ENCODE measurements at places on chromosomes 7 and 10.

- H3K27ac ChIP-seq: no peak overlapping the region
- no peaks in the 10 kb centered on the region for H3K4me1 ChIP-seq
- DNase-seq: peak; percentile 16
- H3K36me3 ChIP-seq: no peaks in the 10 kb centered on the region
- no peaks in the 10 kb centered on the region for H3K27me3 ChIP-seq
Observed at GRCh38 chr7:378551-379455, 88.8 kb downstream of the FOXL3 start.

- H3K4me1 ChIP-seq: no peaks in the 10 kb centered on the region
- H3K27me3 ChIP-seq: no peaks in the 10 kb centered on the region
- no peaks in the 10 kb centered on the region for H3K36me3 ChIP-seq
- H3K27ac ChIP-seq: no peak overlapping the region
- no peak overlapping the region for H3K4me3 ChIP-seq
- DNase-seq: no peak
Observed at GRCh38 chr7:106840342-106840741, 24.7 kb upstream of the PIK3CG start.

DNA sequence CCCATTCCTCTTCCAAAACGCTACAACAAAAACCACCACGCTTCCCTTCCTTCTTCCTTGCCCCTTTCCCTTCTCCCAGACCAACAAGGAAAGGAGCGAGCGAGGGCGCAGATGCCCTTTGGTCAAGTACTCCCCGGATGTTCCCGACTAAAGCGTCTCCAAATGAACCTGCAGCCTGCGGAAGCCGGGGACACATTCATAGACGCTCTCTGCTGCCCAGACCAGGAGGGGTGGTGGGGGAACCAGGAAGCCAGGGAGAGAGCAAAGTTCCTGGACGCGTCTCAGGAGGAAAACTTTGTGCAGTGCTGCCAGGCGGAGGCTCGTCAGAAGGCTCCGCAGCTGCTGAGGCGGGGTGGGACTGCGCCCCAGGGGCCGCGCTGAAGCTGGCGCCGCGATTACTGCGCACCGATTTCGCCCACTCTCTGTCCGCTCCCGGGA lies 754 bp downstream of the SEMA3D start:
- H3K36me3 ChIP-seq: no peaks in the 10 kb centered on the region
- H3K4me1 ChIP-seq: no peaks in the 10 kb centered on the region
- H3K4me3 ChIP-seq: peak overlapping the region; percentile 64
- H3K27ac ChIP-seq: peak overlapping the region; percentile 86

- no peak overlapping the region for H3K27ac ChIP-seq
- no peak for DNase-seq
- no peaks in the 10 kb centered on the region for H3K4me1 ChIP-seq
- H3K27me3 ChIP-seq: no peaks in the 10 kb centered on the region
Observed at GRCh38 chr7:44050121-44050914, 5.8 kb downstream of the DBNL start.

DNA sequence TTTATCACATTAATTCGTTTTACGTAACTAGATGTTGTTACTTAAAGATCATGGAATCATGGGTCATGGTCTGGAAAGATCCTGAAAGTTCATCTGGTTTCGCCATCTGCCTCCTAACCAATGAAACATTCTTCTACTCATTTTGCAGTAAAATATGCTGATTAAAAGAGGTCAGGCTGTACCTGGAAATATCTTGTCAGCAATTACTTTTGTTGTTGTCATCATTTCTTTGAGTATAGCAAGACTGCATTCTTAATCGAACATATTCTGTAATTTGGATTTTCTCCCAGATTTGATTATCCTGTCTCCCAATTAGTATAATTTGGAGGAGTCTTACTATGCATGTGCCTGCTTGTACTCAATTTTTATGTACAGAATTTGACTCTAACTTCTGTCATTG lies 833.7 kb downstream of the GRM8 start:
- H3K4me3 ChIP-seq: no peak overlapping the region
- no peak overlapping the region for H3K27ac ChIP-seq
- no peak for DNase-seq
- H3K4me1 ChIP-seq: no peaks in the 10 kb centered on the region

- no peaks in the 10 kb centered on the region for H3K4me1 ChIP-seq
- H3K4me3 ChIP-seq: no peak overlapping the region
- no peak overlapping the region for H3K27ac ChIP-seq
- no peaks in the 10 kb centered on the region for H3K36me3 ChIP-seq
Observed at GRCh38 chr10:44779511-44779910, 131.6 kb upstream of the TMEM72 start.

DNA sequence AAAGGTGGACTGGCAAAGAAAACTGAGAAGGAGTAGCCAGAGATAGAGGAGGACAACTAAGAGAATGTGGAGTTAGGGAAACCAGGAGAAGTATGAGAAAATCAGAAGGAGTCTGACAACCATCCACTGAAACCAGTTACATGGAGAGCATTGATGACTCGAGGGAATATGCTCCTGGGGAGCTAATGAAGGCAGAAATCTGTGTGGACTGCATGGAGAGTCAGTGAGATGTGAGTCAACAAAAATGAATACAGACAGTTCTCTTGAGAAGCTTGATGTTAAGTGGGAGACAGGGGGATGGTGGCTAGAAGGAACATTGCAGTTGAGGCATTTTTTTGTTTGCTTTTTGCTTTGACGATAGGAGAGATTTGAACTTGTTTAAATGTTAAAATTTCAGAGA lies 34.3 kb upstream of the ZNF32 start:
- no peaks in the 10 kb centered on the region for H3K27me3 ChIP-seq
- no peak overlapping the region for H3K4me3 ChIP-seq
- H3K27ac ChIP-seq: no peak overlapping the region

GRCh38 chr7:119949053-119949452 lies 323.9 kb upstream of the KCND2 start:
- H3K27me3 ChIP-seq: no peaks in the 10 kb centered on the region
- H3K4me1 ChIP-seq: no peaks in the 10 kb centered on the region
- DNase-seq: no peak
- H3K4me3 ChIP-seq: no peak overlapping the region
- H3K36me3 ChIP-seq: no peaks in the 10 kb centered on the region
- H3K27ac ChIP-seq: no peak overlapping the region

DNA sequence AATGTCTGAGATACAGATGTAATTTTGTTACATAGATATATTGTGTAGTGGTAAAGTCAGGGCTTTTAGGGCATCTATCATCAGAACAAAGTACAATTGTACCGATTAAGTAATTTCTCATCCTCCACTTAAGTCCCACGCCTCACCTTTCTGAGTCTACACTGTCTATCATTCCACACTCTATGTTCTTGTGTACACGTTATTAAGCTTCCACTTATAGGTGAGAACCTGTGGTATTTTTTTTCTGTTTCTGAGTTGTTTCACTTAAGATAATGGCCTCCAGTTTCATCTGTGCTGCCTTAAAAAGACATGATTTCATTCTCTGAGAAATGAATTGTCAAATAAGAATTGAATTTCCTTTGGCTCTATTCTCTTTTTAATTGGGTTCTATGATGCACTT lies 15.5 kb upstream of the OSBPL3 start:
- no peak overlapping the region for H3K4me3 ChIP-seq
- DNase-seq: no peak
- H3K36me3 ChIP-seq: no peaks in the 10 kb centered on the region
- no peak overlapping the region for H3K27ac ChIP-seq
- H3K27me3 ChIP-seq: no peaks in the 10 kb centered on the region
- H3K4me1 ChIP-seq: no peaks in the 10 kb centered on the region

- no peak overlapping the region for H3K4me3 ChIP-seq
- no peaks in the 10 kb centered on the region for H3K4me1 ChIP-seq
- DNase-seq: no peak
- no peaks in the 10 kb centered on the region for H3K36me3 ChIP-seq
- H3K27ac ChIP-seq: no peak overlapping the region
- peaks cover 76% of the 10 kb centered on the region for H3K27me3 ChIP-seq
Observed at GRCh38 chr10:49393757-49394156, 2.1 kb downstream of the DRGX start.

GRCh38 chr7:92748495-92748894 lies 87.9 kb downstream of the CDK6 start:
- no peak overlapping the region for H3K4me3 ChIP-seq
- no peak overlapping the region for H3K27ac ChIP-seq
- no peak for DNase-seq
- H3K4me1 ChIP-seq: no peaks in the 10 kb centered on the region

DNA sequence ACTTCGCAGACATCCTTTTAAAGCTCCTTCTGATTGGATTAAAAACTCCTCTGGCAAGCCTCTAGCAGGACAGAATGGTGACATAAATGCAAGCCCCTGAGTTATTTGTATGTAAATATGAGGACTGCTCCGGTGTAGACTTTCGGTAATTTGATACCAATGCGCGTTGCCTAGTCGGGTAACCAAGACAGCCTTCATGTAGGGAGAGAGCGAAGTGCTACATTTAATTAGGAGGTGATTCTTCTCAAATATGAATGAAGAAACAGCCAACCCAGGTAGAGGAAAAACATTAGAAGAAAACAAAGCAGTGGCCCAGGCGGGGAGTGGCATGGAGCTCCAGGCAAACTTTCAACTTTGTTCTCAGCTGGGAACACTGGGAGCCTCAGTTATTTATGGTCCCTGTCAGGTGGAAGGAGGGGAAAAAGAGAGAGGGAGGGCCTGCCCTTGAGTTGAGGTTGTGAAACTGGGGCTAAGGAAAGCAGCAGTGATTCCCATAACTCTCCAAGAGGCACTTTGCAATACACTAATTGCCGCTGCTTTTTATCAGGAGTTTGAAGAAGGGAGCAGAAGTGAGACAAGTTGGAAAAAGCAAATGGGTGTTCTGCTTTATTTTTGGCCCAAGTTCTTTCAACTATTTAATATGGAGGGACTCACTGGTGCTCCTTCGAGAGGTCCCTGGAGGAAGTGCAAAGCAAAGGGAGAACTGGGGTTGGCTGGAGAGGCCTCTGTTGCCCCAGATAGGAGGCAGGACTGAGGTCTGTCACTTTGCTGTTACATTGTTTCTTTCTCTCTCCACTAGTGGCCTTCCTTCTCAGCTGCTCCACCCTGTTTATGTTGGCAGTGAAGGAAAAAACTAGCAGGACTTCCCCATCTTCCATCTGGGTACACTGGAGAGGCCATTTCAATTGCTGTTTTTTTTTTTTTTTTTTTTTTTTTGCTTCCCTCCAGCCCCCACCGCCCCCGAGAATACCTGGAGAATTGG lies 234.6 kb upstream of the CCDC6 start:
- peak overlapping the region; percentile 50 for H3K27ac ChIP-seq
- no peak for DNase-seq
- H3K4me1 ChIP-seq: no peaks in the 10 kb centered on the region

DNA sequence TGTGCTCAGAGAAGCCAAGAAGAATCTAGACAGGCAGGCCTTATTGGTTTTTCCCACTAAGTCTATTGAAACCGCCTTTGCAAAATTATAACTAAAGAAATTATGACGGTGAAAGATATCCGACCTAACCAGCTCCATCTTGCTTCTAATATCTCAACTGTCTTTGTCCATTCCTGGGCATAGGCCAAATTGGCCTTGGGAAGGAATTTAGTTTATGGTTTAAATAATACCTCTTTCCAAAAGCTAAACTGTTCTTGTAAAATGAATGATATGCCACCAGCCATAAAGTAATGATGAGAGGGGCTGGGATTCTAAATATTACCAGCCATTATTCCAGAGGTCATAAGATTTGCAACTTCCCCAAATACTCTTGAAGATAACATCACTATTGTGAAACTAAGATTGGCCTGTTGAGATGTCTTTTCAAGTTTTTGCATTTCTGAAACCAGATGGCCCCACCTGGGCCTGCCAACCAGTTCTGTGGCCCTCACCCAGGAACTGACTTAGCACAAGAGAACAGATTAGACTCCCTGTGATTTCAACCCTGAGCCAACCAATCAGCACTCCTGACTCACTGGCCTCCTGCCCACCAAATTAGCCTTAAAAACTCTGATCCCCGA lies 41.2 kb upstream of the SLC35G1 start:
- DNase-seq: no peak
- no peak overlapping the region for H3K4me3 ChIP-seq
- H3K4me1 ChIP-seq: no peaks in the 10 kb centered on the region
- no peaks in the 10 kb centered on the region for H3K27me3 ChIP-seq
- no peaks in the 10 kb centered on the region for H3K36me3 ChIP-seq

DNA sequence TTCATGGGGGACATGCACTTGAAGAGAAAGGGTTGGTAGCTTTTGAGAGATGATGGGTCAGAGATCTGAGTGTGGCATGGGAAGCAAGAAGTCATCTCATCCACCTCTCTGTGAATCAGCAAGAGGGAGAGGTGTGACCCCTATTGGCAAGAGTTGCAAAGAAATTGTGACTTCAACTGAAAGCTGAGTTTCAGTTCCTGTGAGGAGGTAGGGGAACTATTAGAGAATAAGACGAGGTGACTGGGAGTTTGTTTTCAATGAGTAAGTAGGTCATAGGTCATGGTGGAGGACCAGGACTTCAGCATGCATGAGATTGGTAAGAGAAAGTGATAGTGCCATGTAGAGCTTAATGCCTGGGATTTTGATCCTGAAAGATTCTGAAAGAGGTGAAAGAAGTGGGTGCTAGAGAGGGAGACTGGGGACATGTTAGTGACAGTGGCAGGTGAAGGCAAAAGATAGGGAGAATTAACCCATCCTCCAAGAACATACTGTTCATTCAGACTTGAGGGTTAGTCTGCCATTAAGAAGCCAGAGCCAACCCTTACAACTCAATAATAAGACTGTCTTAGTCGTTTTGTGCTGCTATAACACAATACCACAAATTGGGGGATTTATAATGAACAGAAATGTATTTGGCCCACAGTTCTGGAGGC lies 75.5 kb upstream of the CAPZA2 start:
- no peak overlapping the region for H3K27ac ChIP-seq
- H3K4me3 ChIP-seq: no peak overlapping the region
- no peaks in the 10 kb centered on the region for H3K27me3 ChIP-seq
- no peak for DNase-seq
- H3K4me1 ChIP-seq: no peaks in the 10 kb centered on the region
- H3K36me3 ChIP-seq: no peaks in the 10 kb centered on the region

DNA sequence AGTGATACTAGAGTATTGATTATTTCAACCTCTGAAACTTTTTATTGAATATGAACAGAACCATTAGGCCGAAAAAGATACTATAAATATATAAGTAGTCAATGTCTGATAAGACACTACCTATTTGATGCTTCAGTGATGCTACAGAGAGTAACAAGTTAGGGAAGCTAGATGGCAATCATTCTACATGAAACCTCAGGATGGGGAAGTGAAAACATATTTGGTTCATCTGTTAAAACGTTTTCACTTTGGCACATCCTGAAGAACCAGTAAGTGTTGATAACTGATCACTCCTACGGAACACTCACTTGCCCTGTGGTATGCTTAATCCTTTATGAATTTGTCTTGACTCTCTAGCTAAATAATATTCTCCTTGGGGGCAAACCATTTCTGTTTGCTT lies 1064.9 kb downstream of the NXPH1 start:
- no peak overlapping the region for H3K4me3 ChIP-seq
- no peaks in the 10 kb centered on the region for H3K36me3 ChIP-seq
- no peak for DNase-seq
- H3K4me1 ChIP-seq: no peaks in the 10 kb centered on the region
- H3K27ac ChIP-seq: no peak overlapping the region
- no peaks in the 10 kb centered on the region for H3K27me3 ChIP-seq
